ENCODE measurements at places on chromosomes 16 and 17. TPM values are rescaled to one million over a fixed set of nuclear protein-coding genes. Genes with fewer than 3 reads are reported as not detected.

The KRTAP4-1 gene
- total RNA-seq, result not detected

The ZNF768 gene
- total RNA-seq, result 41.9 TPM

The KRT32 gene
- total RNA-seq, result not detected

The KCNJ18 gene
- total RNA-seq, result not detected

The PYDC1 gene
- total RNA-seq, result not detected

The MARVELD3 gene
- total RNA-seq, result 16.4 TPM

The SLC13A2 gene
- not detected for total RNA-seq

The CLEC18A gene
- total RNA-seq, result 2.2 TPM

DNA sequence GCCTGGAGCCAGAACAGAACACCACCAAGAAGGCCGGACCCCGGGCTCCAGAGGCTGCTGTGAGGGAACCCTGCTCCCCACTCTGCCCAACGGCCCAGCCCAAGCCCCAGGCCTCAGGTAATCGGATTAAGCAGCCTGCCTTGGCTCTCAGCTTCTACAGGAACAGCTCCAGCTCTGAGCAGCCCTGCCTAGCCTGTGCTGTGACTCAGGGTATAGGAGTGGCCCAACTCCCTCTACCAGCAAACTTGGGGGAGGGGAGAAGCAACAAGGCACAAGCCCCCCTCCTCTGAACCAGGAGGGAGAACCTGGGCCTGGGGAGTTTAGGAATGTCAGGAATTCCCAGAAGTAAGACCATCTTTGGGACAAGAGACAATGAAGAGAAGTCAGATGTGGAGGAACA, 849 bp upstream of the SOX15 start:
- H3K4me3 ChIP-seq, result peak overlapping the region; percentile 2
- peak overlapping the region; percentile 93 for H3K27ac ChIP-seq
- peaks cover 19% of the 10 kb centered on the region for H3K4me1 ChIP-seq
- H3K27me3 ChIP-seq, result no peaks in the 10 kb centered on the region
- no peak for DNase-seq
- H3K36me3 ChIP-seq, result peaks cover 38% of the 10 kb centered on the region

GRCh38 chr17:6394055-6394606, 40.8 kb downstream of the AIPL1 start:
- H3K4me3 ChIP-seq, result no peak overlapping the region
- no peaks in the 10 kb centered on the region for H3K36me3 ChIP-seq
- H3K27me3 ChIP-seq, result no peaks in the 10 kb centered on the region
- H3K27ac ChIP-seq, result peak overlapping the region; percentile 90
- no peak for DNase-seq
- H3K4me1 ChIP-seq, result peaks cover 27% of the 10 kb centered on the region

- H3K27me3 ChIP-seq, result peaks cover 72% of the 10 kb centered on the region
- H3K36me3 ChIP-seq, result no peaks in the 10 kb centered on the region
- H3K4me1 ChIP-seq, result peaks cover 7% of the 10 kb centered on the region
- no peak overlapping the region for H3K27ac ChIP-seq
- peak overlapping the region; percentile 67 for H3K4me3 ChIP-seq
- peak; percentile 61 for DNase-seq
These were observed 17.5 kb upstream of the MTMR4 start for GRCh38 chr17:58531661-58532554.

GRCh38 chr16:651844-652243, 2.7 kb downstream of the WDR90 start:
- H3K27ac ChIP-seq, result no peak overlapping the region
- no peaks in the 10 kb centered on the region for H3K36me3 ChIP-seq
- peak overlapping the region; percentile 42 for H3K4me3 ChIP-seq
- H3K4me1 ChIP-seq, result peaks cover 11% of the 10 kb centered on the region
- no peak for DNase-seq
- H3K27me3 ChIP-seq, result no peaks in the 10 kb centered on the region

DNA sequence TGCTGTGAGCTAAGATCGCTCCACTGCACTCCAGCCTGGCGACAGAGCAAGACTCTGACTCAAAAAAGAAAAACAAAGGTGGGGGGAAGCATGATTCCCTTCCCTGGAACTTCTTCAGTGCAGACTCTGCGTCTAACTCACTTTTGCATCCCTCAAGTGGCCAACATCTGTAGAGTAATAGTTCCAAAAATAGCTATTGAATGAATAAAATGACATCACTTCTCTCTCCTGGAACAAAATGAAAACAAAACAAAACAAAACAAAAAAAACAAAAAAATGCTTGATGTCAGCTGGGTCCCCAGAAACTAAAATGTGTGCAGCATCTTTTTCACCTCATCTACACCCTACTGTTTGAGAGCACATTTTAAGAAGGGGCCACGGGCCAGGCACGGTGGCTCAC, 197.7 kb upstream of the NOG start:
- no peak overlapping the region for H3K27ac ChIP-seq
- DNase-seq, result no peak
- no peak overlapping the region for H3K4me3 ChIP-seq
- H3K36me3 ChIP-seq, result no peaks in the 10 kb centered on the region
- peaks cover 6% of the 10 kb centered on the region for H3K27me3 ChIP-seq

GRCh38 chr16:65312795-65313194, 190.9 kb upstream of the CDH11 start:
- H3K27me3 ChIP-seq, result no peaks in the 10 kb centered on the region
- H3K4me3 ChIP-seq, result no peak overlapping the region
- DNase-seq, result no peak

- no peaks in the 10 kb centered on the region for H3K36me3 ChIP-seq
- H3K4me1 ChIP-seq, result peaks cover 11% of the 10 kb centered on the region
- no peak for DNase-seq
- H3K4me3 ChIP-seq, result no peak overlapping the region
These were observed 112.6 kb upstream of the LHX1 start for GRCh38 chr17:36824678-36825101.

- no peak for DNase-seq
- no peak overlapping the region for H3K27ac ChIP-seq
- no peak overlapping the region for H3K4me3 ChIP-seq
- no peaks in the 10 kb centered on the region for H3K4me1 ChIP-seq
- H3K27me3 ChIP-seq, result peaks cover 18% of the 10 kb centered on the region
These were observed 408.1 kb downstream of the XYLT1 start for GRCh38 chr16:17062676-17063075.

- peaks cover 2% of the 10 kb centered on the region for H3K36me3 ChIP-seq
- DNase-seq, result no peak
- H3K4me1 ChIP-seq, result peaks cover 22% of the 10 kb centered on the region
- no peak overlapping the region for H3K4me3 ChIP-seq
These were observed 3.8 kb upstream of the RPL26 start for GRCh38 chr17:8386841-8387240.

DNA sequence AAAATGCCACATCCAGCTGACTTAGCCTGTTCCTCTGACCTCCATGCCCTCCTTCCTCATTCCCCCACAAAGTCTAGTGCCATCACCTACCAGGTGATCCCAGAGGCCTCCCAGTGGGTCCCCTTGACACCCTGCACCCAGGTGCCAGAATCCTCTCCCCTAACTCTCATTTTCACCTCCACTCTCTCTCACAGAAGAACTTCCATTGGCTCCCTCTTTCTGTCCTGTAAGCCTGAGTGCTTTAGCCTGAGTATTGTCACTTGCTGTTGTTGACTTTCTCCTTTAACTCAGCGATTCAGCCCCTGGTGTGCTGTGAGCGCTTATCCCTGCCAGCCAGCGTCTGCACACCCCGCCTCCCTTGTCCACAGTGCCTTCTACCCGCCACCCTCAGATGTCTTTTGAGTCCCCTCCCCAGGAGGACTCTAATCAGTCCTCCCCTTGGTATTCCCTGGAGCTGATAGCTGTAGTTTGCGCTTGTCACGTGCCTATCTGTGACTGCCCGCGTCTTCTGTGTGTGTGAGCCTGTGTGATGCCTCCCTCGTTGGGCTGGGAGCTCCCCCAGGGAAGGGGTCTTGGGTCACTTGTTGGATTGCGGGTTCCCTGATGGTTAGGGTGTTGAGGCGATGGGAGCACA, 31.9 kb downstream of the ARHGAP23 start:
- H3K27ac ChIP-seq, result peak overlapping the region; percentile 74
- no peak for DNase-seq
- H3K27me3 ChIP-seq, result no peaks in the 10 kb centered on the region
- H3K4me3 ChIP-seq, result no peak overlapping the region
- peaks cover 24% of the 10 kb centered on the region for H3K4me1 ChIP-seq

DNA sequence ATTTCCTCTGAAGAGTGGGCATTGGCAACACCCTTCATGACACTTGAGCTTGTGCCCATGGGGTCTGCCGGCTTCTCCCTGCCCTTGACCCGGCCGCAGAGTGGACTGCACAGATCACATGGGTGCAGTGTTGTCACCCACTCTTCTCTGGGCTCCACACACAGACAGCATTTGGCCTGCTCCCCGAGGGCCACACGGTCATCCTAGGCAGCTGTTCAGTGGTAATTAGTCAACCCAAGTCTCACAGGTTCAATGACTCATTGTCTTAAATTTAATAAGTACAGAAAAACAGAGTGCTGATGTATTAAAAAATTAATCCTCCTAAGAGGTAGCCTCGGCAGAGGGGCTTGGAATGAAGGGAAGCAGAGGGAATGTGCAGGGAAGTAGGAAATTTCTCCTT, 204.8 kb downstream of the MSI2 start:
- H3K4me1 ChIP-seq, result peaks cover 46% of the 10 kb centered on the region
- no peaks in the 10 kb centered on the region for H3K27me3 ChIP-seq
- no peak for DNase-seq
- H3K4me3 ChIP-seq, result no peak overlapping the region
- H3K27ac ChIP-seq, result no peak overlapping the region

DNA sequence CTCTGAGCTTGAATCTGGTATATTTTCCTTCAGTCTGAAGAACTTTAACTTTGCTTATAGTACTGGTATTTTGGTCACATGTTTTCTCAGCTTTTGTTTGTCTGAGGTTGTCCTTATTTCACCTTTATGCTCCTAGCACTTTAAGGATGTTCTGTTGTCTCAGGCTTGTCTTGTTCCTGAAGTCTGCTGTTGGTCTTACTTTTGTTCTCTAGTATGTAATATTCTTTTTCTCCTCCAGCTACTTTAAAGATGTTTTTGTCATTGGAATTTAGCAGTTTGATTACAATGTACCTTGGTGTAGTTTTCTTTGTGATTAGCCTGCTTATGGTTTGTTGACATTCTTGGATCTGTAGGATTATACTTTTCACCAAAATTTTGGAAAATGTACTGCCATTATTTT, 23.6 kb downstream of the RPTOR start:
- H3K27ac ChIP-seq, result no peak overlapping the region
- H3K36me3 ChIP-seq, result peaks cover 15% of the 10 kb centered on the region
- DNase-seq, result no peak
- H3K4me1 ChIP-seq, result peaks cover 18% of the 10 kb centered on the region
- H3K27me3 ChIP-seq, result no peaks in the 10 kb centered on the region

DNA sequence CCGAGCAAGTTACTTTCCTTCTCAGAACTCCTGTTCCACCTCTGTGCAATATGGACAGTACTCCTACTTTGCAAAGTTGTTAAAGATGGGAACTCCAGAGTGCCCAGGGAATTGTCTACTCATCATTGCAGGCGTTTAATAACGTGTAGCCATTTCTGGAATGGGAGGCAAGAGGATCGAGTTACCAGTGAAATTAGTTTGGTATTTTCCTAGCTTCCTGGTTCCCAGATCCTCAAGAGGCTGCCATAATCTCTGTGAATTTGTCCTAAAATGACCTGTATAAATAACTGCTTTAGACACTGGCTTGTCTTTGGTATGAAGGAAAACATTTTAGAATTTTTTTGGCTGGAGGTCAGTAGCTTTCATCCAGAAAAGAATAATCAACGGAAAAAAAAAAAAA, 27.7 kb downstream of the WWOX start:
- peaks cover 8% of the 10 kb centered on the region for H3K36me3 ChIP-seq
- no peak overlapping the region for H3K4me3 ChIP-seq
- H3K27me3 ChIP-seq, result no peaks in the 10 kb centered on the region
- peaks cover 7% of the 10 kb centered on the region for H3K4me1 ChIP-seq
- no peak for DNase-seq

DNA sequence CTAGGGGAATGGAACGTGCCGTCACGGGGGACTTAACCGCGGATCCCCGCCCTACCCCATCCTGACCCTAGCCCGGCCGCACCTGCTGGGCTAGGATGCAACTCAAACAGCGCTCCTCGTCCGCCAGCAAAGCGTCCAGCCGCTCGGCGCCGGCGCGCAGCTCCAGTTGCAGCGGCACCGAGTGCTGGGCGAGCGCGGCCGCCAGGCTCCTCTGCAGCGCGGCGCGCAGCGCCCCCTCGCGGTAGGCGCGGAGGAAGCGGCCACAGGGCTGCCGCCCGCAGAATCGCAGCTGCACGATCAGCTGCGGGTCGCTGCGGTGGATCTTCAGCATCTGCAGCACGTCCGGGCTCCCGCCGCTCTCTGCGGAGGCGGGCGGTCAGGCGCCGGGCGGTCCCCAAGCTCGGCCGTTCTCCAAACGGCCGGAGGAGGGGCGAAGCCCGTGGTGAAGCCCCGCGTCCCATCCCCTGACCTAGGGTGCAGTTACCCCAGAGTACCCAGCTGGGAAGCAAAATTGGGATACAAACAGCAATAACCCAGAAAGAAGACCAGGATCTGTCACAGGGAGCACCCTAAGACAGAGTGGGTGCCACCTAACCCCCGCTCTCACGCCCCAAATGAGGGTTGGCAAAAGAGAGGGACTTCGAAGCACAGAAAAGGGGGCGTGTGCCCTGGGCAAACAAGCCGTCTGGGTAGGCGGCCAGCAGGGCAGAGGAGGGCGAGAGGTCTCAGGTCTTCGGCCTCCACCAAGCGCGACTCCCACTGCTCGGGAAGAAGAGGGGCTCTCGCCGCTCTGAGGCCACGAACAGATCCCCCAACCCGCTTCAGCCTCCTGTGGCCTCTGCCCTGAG, 4.2 kb downstream of the TRADD start:
- H3K27ac ChIP-seq, result no peak overlapping the region
- H3K27me3 ChIP-seq, result peaks cover 81% of the 10 kb centered on the region
- peaks cover 13% of the 10 kb centered on the region for H3K4me1 ChIP-seq
- H3K36me3 ChIP-seq, result no peaks in the 10 kb centered on the region
- H3K4me3 ChIP-seq, result peak overlapping the region; percentile 53
- peak; percentile 93 for DNase-seq

DNA sequence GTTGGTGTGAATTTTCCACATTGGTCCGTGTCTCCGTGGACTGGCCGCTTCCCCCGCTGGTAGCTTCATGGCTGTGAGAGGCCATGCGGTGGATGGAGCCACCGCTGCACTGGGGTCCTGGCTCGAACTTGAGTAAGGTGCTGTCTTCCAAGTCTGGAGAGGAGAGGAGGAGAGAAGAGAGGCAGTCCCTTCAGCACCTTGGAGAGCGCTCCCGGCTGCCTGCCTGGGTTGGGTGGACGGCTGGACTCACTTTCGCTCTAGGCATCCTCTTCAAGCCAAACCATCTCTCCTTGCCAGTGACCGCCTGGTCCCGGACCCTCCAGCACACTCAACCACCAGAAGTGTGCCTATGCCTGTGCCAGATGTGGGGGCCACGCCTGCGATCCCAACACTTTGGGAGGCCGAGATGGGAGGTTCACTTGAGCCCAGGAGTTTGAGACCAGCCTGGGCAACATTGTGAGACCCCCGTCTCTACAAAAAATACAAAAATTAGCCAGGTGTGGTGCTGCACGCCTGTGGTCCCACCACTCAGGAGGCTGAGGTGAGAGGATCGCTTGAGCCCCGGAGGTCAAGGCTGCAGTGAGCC, 6.2 kb downstream of the JPH3 start:
- no peak overlapping the region for H3K4me3 ChIP-seq
- DNase-seq, result peak; percentile 67
- no peak overlapping the region for H3K27ac ChIP-seq
- H3K4me1 ChIP-seq, result peaks cover 9% of the 10 kb centered on the region
- H3K27me3 ChIP-seq, result peaks cover 49% of the 10 kb centered on the region

All from mesothelial cell of epicardium (in vitro differentiated cells).